GM23248 (cell line): ENCODE measurements at places on chromosomes 7 and 10. TPM values are rescaled to one million over a fixed set of nuclear protein-coding genes. Genes with fewer than 3 reads are reported as not detected.
A peak's percentile ranks its signal among the peaks of the same experiment; 100 is the strongest.

DNA sequence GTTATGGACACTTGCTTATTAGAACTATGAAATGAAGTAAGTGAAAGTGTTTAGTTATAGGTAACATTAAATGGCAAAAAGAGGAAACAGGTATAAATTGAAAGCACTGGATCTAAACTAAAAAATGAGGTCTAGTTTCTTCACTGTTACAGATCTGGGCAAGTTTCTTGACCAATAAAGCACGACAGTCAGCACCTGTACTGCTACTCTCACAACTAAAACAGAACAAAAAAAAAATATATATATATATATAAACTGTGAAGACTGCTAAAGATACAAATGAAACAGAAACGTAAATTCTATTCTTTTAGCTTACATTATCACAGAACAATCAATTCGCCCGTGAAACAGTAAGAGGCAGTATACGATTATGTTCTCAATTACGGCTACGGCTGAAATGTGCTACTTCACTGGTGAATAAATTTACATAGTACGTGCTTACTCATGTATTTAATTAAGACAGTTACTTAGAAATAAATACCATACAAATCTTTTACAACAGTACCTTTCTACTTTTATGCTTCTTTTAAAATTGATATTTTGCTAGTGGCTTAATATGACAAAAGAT, 4.2 kb downstream of the AHR start:
- peaks cover 62% of the 10 kb centered on the region for H3K4me1 ChIP-seq
- no peaks in the 10 kb centered on the region for H3K27me3 ChIP-seq
- peak overlapping the region; percentile 62 for H3K27ac ChIP-seq
- H3K36me3 ChIP-seq: no peaks in the 10 kb centered on the region
- peak; percentile 84 for DNase-seq

DNA sequence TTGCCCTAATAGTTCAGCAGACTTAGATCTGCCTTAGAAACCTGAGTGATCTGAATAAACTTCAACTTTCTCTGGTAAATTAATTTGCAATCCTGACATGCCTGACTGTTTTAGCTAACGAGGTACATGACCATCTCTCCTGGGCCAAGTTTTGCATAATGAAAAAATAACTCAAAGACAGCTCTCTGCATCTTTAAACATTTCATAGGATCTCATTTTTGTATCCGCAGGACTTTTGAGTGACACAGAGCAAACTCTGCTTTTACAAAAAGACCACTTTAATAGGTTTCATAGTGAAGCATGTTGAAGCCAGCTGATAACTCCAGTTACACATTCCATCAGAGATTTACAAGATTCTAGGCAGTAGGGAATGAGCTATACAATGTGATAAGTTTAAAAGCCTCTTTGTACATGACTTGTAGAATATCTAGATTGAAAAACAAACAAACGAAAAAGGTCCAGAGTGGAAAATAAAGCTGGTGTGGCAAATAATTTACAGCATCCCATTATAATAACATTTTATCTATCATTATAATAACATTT, 2.1 kb downstream of the PRKG1 start:
- no peaks in the 10 kb centered on the region for H3K36me3 ChIP-seq
- H3K27ac ChIP-seq: no peak overlapping the region
- H3K4me1 ChIP-seq: peaks cover 15% of the 10 kb centered on the region
- no peak overlapping the region for H3K4me3 ChIP-seq

DNA sequence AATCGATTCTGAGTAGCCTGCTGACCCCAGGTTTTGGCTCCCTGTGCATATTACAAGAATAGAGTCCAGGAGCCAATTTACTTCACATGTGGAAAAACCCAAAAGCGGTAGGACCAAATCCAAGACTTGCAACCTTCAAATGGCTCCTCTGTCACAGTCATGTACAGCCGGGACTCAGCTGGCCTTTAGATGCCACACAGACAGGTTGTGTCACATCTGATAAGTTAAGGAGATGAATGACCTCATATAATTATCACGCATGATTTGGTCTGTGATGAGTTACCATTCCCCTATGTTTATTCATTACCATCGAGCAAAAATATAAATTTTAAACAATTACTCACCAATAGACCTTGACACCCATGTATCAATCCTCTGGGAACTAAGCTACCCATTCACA, 14.2 kb downstream of the CACNA2D1 start:
- DNase-seq: no peak
- peaks cover 22% of the 10 kb centered on the region for H3K4me1 ChIP-seq
- no peak overlapping the region for H3K4me3 ChIP-seq
- no peaks in the 10 kb centered on the region for H3K36me3 ChIP-seq
- no peaks in the 10 kb centered on the region for H3K27me3 ChIP-seq
- no peak overlapping the region for H3K27ac ChIP-seq

GRCh38 chr7:151940048-151940811, 16.0 kb upstream of the GALNTL5 start:
- peak; percentile 82 for DNase-seq
- H3K27me3 ChIP-seq: peaks cover 40% of the 10 kb centered on the region
- H3K4me1 ChIP-seq: peaks cover 16% of the 10 kb centered on the region
- H3K4me3 ChIP-seq: peak overlapping the region; percentile 16

GRCh38 chr7:73932364-73932763, 71.4 kb downstream of the TMEM270 start:
- H3K27me3 ChIP-seq: no peaks in the 10 kb centered on the region
- peaks cover 15% of the 10 kb centered on the region for H3K4me1 ChIP-seq
- no peak overlapping the region for H3K4me3 ChIP-seq
- DNase-seq: peak; percentile 21
- H3K27ac ChIP-seq: no peak overlapping the region

- no peak for DNase-seq
- H3K36me3 ChIP-seq: no peaks in the 10 kb centered on the region
- H3K4me1 ChIP-seq: no peaks in the 10 kb centered on the region
- peaks cover 59% of the 10 kb centered on the region for H3K27me3 ChIP-seq
- no peak overlapping the region for H3K27ac ChIP-seq
These were observed 29.1 kb downstream of the FOXL3 start for GRCh38 chr7:318878-319661.

GRCh38 chr7:77631820-77632219, 64.4 kb upstream of the RSBN1L start:
- no peaks in the 10 kb centered on the region for H3K4me1 ChIP-seq
- H3K27ac ChIP-seq: no peak overlapping the region
- no peak overlapping the region for H3K4me3 ChIP-seq
- no peaks in the 10 kb centered on the region for H3K27me3 ChIP-seq

- no peak overlapping the region for H3K4me3 ChIP-seq
- no peak overlapping the region for H3K27ac ChIP-seq
- H3K27me3 ChIP-seq: no peaks in the 10 kb centered on the region
- no peak for DNase-seq
- H3K36me3 ChIP-seq: no peaks in the 10 kb centered on the region
These were observed 421.1 kb upstream of the SORCS1 start for GRCh38 chr10:107585630-107586029.

DNA sequence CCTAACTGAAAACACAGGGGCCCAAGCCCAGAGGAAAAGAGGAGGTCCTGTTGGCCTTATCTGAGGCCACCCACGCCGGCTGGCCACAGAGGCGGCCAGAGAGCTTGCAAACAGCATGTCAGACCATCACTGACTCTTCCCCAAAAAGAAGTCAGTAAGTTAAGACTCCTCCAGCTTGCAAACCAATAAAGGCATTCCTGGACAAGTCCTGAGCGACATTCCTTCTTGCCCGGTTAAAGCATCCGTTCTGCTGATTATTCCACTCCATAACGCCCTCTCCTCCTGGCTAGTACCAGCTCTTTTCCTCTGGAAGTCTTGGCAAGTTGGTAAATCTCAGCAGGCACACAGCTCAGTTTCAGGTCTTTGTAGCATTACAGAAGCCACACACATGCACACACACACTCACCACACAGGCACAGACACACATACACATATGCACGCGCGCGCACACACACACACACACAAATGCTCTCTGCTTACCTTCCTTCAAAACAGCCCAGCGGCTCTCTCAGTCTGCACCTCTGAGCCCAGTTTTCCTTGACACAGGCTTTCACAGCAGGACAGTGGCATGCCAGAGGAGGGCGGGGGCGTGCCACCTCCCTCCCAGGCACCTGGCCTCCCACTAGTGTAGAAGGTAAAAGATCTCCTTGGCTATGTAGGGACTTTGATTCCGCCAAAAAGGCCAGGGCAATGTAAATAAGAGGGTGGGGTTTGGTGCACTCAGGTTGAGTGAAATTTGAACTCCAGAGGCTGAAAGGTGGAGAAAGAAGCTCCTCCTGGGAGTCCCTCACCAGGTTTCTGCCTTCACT, 201.4 kb downstream of the TNS3 start:
- H3K27ac ChIP-seq: no peak overlapping the region
- no peak overlapping the region for H3K4me3 ChIP-seq
- H3K27me3 ChIP-seq: no peaks in the 10 kb centered on the region
- no peak for DNase-seq
- H3K36me3 ChIP-seq: 0 out of 2 replicates have a peak, but pooled peaks cover 5% of the 10 kb centered on the region

- H3K27ac ChIP-seq: no peak overlapping the region
- no peak for DNase-seq
- no peak overlapping the region for H3K4me3 ChIP-seq
- H3K36me3 ChIP-seq: peaks cover 18% of the 10 kb centered on the region
- H3K4me1 ChIP-seq: peaks cover 55% of the 10 kb centered on the region
These were observed 7.6 kb downstream of the ATP5F1C start for GRCh38 chr10:7795605-7796004.

Gene FKBP14
- total RNA-seq: 28.3 and 31.8 TPM in 2 replicates

Gene SPRN
- 0.22 and 0.76 TPM in 2 replicates for total RNA-seq
